Uterine smooth muscle cell (primary cell): ENCODE measurements at places on chromosomes 5 and 9. TPM values are rescaled to one million over a fixed set of nuclear protein-coding genes. Genes with fewer than 3 reads are reported as not detected.

SPATA6L gene
- 0.22 and 1.1 TPM in 2 replicates for total RNA-seq

CDC23 gene
- total RNA-seq, result 24.7 and 25.5 TPM in 2 replicates

PCDHGA5 gene
- total RNA-seq, result 0.55 and 0.87 TPM in 2 replicates

EPB41L4B gene
- 0.11 and 0.12 TPM in 2 replicates for total RNA-seq

SPOCK1 gene
- total RNA-seq, result 42.7 and 167 TPM in 2 replicates

EDIL3 gene
- 4.8 and 23.6 TPM in 2 replicates for total RNA-seq

PCDHB14 gene
- total RNA-seq, result 0.11 and 0.12 TPM in 2 replicates

SUSD3 gene
- 14.2 and 19.4 TPM in 2 replicates for total RNA-seq

POU5F2 gene
- total RNA-seq, result 1.00 and 1.4 TPM in 2 replicates

SLC34A3 gene
- not detected in 2 replicates for total RNA-seq

BARHL1 gene
- total RNA-seq, result not detected in 2 replicates

P4HA2 gene
- total RNA-seq, result 282 and 471 TPM in 2 replicates

FBN2 gene
- 95.7 and 101 TPM in 2 replicates for total RNA-seq

KCNT1 gene
- not detected in 2 replicates for total RNA-seq

HTR1A gene
- total RNA-seq, result not detected in 2 replicates

ADGRV1 gene
- 0.25 and 0.33 TPM in 2 replicates for total RNA-seq

C9orf50 gene
- 0.12 TPM in 1 of 2 replicates, not detected in the other for total RNA-seq

ARHGEF39 gene
- 0.87 and 4.4 TPM in 2 replicates for total RNA-seq

HAPLN1 gene
- 0.11 and 0.37 TPM in 2 replicates for total RNA-seq

PCDHB3 gene
- 0.75 and 0.77 TPM in 2 replicates for total RNA-seq

GHR gene
- total RNA-seq, result 1.9 and 2.5 TPM in 2 replicates

CKMT2 gene
- 8.6 and 25.2 TPM in 2 replicates for total RNA-seq

ARHGAP26 gene
- total RNA-seq, result 4.8 and 13.6 TPM in 2 replicates

RNF183 gene
- 0.37 TPM in 1 of 2 replicates, not detected in the other for total RNA-seq

BRD3OS gene
- total RNA-seq, result 14.6 and 16.2 TPM in 2 replicates

SHISAL2B gene
- 0.25 TPM in 1 of 2 replicates, not detected in the other for total RNA-seq

CDH9 gene
- not detected in 2 replicates for total RNA-seq

ITGA2 gene
- 40.7 and 122 TPM in 2 replicates for total RNA-seq

FIBCD1 gene
- total RNA-seq, result 1.4 and 2.1 TPM in 2 replicates

LEAP2 gene
- total RNA-seq, result 0.11 and 0.12 TPM in 2 replicates

TXNDC8 gene
- not detected in 2 replicates for total RNA-seq

CAVIN4 gene
- total RNA-seq, result 0.89 and 1.6 TPM in 2 replicates
